ENCODE measurements at places on chromosomes 2 and 18. TPM values are rescaled to one million over a fixed set of nuclear protein-coding genes. Genes with fewer than 3 reads are reported as not detected.

- no peak for DNase-seq
These were observed 219.4 kb downstream of the HNMT start for GRCh38 chr2:138183705-138184104.

Gene EIF2AK3
- 3.3 TPM for polyA plus RNA-seq

Gene PRSS56
- polyA plus RNA-seq = 0.03 TPM

GRCh38 chr2:163213661-163214081 lies 375.1 kb upstream of the KCNH7 start:
- no peak for DNase-seq

Gene CYTIP
- 0.17 TPM for polyA plus RNA-seq

DNA sequence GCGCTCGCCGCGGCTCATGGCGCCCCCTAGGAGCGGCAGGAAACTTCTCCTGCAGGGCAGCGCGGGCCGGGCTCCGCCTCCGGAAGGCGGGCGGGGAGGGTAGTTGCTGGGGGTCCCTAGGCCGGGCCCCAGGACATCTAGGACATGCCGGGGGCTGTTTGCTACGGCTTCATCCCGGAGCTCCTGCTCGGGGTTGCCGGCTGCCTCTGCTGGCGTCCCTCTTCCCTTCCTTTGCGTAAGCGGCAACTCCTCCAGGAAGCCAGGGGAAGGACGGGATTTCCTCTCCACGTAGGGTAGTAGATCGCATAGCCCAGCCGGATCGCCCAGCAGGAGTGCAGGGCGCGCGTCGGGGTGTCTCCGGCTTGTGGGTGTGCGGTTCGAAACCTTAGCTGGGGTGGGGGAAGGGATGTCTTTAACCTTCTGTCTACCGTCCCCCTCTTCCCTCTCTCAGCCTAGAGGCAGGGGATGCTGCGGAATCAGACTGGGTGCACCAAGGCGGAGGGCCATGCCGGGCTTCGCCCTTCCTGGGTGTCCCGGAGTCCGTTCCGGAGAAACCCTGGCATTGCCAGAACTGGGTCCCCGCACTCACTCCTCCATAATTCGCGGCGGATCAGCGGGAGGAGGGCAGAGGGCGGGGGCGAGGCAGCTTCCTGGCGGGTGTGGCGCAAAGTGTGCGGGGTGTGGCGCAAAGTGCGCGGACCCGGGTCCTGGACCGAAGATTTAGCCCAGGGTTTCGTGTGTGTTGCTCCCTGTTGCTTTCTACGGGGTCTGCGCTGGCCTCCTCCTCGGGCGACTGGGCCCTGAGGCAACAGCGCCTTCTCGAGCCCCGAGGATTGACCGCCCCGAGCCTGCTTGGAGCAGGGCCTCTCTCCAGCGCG lies 12.2 kb upstream of the SKOR2 start:
- DNase-seq = no peak

DNA sequence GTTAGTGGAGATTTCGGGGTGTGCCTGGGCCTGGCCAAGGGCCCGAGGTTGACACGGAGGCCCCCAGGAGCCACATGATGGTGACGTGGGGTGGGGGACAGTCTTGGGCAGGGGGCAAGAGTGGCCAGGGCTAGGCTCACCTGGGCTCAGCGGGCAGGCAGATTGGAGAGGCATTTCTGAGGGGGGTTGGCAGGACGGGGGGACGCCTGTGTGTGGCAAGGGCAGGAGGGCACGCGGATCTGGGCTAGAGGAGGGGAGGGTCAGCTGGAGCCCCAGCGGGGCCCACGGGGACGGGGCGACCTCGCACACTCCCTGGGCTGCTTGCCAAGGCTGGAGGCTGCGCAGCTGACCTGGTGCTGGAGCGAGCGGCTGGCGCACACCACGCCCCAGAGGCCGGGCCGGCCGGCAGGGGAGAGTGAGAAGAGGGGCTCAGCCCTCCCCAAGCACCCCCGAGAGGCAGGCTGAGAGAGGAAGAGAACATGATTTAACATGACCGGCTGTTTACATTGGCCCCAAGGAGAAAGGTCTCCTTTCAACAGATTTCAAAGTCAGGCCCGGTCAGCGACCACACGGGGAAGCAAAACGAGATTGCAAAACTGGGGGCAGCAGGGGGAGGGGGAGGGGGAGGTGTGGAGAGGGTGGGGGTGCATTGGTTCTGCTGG lies 38.0 kb upstream of the SNED1 start:
- peak; percentile 48 for DNase-seq

- DNase-seq = no peak
These were observed 608 bp upstream of the VPS4B start for GRCh38 chr18:63422864-63423304.

DNA sequence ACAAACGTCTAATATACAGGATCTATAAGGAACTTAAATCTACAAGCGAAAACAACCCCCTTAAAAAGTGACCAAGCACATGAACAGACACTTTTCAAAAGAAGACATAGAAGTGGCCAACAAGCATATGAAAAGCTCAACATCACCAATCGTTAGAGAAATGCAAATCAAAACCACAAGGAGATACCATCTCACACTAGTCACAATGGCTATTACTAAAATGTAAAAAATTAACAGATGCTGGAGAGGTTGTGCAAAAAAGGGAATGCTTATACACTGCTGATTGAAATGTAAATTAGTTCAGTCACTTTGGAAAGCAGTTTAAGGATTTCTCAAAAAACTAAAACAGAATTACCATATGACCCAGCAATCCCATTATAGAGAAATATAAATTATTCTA lies 1148.5 kb upstream of the FAM98A start:
- no peak for DNase-seq

DNA sequence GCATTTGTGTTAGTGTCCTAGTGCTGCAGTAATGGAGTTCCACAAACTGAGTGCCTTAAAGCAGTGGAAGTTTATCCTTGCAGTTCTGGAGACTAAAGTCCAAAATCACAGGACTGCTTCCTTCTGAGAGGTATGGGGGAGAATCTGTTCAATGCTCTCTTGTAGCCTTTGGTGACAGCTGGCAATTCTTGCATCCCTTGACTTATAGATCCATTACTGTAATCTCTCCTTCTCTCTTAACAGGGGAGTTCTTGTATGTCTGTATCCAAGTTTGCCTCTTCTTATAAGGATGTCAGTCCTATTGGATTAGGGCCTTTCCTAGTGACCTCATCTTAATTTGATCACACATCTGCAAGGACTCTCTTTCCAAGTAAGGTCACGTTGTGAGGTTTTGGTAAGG lies 69.9 kb downstream of the XRCC5 start:
- DNase-seq = no peak

Gene TUBA3E
- polyA plus RNA-seq = not detected

DNA sequence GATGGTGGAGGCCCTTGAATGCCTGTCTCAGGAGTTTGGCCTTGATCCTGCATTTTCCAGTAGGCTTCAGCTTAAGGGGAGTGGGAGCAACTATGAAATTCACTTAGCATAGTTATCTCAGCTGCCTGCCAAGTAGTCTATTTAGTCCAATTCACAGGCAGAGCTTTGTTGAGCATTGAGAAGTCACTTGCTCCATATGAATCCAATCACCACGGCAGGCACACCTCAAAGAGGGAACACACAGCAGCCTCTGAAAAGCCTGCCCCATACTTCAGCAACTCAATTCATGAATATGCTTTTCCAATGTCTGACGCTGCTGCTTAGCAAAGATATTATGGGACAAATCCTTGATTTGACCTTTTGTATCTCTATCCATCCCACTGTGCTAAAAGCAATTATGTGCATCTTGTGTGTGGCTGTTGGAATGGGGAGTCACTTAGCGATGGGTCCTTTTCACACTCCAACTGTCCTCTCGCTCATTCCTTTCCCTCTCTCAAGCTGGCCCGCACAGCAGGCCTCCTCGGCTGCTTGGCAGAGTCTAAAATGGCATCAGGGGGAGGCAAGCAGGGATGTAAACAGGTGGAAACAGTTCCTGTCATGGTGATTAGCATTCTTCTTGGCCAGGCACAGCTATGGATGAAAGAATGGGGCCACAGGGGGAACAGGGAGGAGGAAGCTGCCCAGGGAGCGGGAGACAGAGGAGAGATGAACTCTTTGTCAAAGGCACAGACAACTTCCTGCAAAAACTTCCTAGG lies 56.0 kb upstream of the LRPPRC start:
- no peak for DNase-seq

GRCh38 chr2:79219383-79219988 lies 59.9 kb upstream of the REG3A start:
- peak; percentile 66 for DNase-seq

Gene B4GALT6
- 4.3 TPM for polyA plus RNA-seq

Gene HOXD13
- polyA plus RNA-seq = not detected

Gene C1GALT1C1L
- not detected for polyA plus RNA-seq

- no peak for DNase-seq
These were observed 161.7 kb upstream of the NABP1 start for GRCh38 chr2:191516260-191516659.

DNA sequence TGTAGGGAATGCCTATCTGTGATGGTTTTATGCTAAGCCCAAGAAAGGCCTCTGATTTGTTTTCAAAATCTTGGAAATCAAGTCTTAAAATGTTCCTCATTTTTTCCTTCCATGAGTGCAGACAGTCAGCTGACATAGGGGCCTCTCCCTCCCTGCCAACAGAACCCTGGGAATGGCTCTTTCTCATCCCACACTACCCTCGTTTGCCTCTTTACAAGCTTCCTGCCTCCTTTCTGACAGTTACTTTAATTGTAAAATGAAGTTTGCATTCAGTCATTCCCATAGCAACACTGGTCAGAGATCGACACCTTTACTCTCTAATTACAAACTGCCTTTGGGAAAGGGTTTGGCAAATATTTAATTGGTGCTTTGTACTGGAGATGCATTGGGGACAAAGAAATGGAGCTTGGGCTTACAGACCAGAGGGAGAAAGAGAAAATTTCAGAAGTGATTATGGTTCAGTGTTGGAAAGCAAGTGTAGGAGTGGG lies 25.4 kb downstream of the KIF5C start:
- DNase-seq = no peak

DNA sequence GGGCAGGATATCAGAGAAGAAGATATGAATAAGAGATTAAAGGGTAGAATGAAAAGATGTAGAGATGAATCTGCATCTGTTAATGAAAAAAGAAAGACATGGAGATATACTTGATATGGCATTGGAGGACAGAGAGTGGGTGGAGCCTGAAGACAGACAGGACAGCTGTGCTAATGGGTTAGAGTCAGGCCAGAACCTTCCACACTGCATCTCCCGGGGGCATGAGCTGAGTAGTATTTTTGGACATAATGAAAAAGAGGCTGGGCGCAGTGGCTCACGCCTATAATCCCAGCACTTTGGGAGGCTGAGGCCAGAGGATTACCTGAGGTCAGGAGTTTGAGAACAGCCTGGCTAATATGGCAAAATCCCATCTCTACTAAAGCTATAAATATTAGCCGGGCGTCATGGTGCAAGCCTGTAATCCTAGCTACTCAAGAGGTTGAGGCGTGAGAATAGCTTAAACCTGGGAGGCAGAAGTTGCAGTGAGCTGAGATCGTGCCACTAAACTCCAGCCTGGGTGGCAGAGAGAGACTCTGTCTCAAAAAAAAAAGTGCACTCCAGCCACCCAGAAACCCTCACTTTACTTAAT lies 11.4 kb downstream of the FLACC1 start:
- no peak for DNase-seq

DNA sequence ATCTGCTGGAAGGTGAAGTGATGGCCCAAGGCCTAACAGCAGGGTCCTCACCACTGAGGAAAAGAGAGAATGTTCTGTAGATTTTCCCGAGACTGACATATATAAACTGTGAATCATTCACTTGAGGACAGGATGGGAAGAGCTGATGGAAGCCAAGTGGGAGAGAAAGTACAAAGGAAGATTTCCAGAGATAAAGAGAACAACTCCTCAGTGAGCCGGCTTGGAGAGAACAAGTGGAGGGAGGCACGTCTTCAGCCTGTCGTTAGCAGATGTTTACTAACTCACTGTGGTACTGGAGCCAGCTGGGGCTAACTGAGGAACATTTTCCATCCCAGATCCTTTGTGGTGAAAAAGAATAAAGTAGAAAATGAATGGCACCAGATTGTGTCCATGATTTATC lies 552.9 kb upstream of the TNP1 start:
- DNase-seq = no peak

DNA sequence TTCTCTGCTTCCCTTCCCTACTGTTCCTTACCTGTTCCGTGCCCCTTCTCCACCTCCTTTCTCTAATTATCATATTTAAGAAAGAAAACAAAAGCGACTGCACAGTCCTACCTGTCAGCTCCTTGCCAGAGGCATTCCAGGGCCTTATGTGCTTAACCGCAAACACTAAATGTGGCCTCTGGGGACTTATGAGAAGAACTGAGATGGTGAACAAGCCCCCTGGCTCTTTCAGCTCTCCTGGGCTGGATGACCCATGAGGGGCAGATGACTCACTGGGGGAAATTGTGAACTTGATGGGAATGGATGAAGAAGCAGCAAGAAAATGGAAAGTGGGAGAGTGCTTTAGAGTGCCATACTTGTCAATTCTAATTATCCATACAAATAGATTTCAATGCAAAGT lies 106.3 kb upstream of the LYPD1 start:
- no peak for DNase-seq

- no peak for DNase-seq
These were observed 19.1 kb downstream of the SULT1C4 start for GRCh38 chr2:108396845-108397244.

Gene STRN
- 6.4 TPM for polyA plus RNA-seq

- no peak for DNase-seq
These were observed 73.5 kb downstream of the LIMS1 start for GRCh38 chr2:108607706-108608301.

GRCh38 chr2:37552339-37552738 lies 119.1 kb downstream of the CDC42EP3 start:
- no peak for DNase-seq

DNA sequence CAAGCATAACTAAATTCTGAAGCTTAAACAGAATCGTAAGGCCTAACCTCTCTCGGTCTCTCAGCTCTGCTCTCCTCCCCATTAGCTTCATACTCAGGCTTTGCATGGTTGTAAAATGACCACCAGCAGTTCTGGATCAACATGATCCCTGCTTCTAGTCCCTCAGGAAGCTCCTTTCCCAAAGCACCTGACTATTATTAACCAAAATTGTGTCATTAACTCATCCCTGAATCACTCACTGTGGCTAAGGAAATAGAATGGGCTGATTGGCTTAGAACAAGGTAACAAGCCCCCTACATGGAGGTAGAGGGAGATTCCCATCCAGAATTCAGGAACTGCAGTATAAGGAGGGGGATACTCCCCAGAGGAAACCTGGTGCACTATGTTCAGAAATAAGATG lies 448.3 kb downstream of the ARHGAP15 start:
- DNase-seq = no peak

DNA sequence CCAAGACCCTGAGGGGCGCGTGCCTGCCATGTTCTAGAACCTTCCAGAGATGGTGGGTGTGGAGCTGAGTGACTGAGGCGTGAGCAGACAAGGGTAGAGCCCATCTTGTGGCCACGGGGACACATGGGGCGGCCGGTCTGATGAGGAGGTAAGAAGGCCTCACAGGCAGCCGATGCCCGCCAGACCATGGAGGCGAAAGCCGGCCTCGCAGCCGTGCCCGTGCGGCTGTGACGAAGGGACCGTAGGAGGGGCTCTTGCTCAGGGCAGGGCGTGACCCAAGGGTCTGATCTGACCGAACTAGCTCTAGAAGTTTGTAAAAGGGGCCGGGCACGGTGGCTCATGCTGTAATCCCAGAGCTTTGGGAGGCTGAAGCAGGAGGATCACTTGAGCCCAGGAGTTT lies 19.6 kb downstream of the D2HGDH start:
- DNase-seq = no peak

- no peak for DNase-seq
These were observed 22.6 kb upstream of the TMEM214 start for GRCh38 chr2:27010139-27010538.

- no peak for DNase-seq
These were observed 32.8 kb downstream of the MAIP1 start for GRCh38 chr2:199988151-199988550.

Gene EFR3B
- polyA plus RNA-seq = 3.4 TPM
